ELR (cell line): ENCODE measurements at places on chromosomes 11 and 22.

- DNase-seq = peak; percentile 76
Observed at GRCh38 chr11:123187665-123188507, 7.2 kb downstream of the CLMP start.

DNA sequence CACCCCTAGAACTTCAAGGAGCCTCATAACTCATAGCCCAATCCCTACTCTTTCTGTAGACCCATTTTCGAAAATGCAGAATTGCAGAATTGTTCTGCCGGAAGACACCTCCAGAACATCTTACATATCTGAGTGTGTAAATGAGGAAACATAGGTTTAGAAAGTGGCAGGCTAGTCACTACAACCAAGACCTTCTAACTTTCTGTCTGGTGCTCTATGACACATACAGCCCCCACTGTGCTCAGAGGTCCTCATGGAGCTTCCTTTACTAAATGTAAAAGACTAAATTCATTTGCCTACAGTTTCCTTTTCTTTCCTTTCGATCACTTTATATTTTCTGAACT is 132.1 kb upstream of the DDI1 start:
- no peak for DNase-seq

DNA sequence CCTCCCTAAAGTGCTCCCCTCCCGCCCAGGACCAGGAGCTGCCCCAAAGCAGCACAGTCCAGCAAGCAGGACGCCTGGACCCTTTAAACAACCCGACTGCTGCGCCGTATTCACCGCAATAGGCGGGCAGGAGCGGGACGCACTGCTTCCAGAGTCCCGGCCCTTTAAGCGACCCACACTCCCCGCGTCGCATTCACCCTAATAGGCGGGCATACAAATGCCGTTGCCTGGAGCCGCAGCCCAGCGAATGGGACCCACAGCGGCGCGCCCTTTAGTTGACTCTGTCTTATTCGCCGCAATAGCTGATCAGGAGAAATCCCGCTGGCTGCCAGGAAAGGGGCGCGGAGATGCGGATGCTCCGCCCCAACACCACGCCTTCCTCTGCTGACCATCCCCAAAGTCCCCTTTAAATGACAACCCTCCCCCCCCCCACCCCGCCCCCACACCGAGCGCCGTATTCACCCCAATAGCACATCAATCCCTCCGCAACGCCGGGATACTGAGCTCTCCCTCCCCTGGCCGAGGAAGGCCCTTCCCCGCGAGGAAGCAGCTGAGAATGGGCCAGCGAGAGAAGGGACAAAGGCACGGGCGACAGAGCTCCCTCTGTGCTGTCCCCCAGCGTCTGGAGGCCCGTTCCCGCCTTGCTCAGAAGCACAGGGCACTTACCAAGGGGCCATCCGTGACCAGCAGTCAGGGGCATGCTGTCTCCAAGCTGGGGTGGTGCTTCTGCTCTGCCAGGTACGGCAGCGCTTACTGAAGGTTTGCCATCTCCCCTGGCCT is 4.7 kb downstream of the OSBPL5 start:
- DNase-seq = peak; percentile 93

- peak; percentile 28 for DNase-seq
Observed at GRCh38 chr11:1453611-1454034, 33.0 kb downstream of the MOB2 start.

- no peak for DNase-seq
Observed at GRCh38 chr11:34300026-34300925, 57.5 kb downstream of the ABTB2 start.

GRCh38 chr11:22703040-22703439 is 36.6 kb downstream of the GAS2 start:
- DNase-seq = peak; percentile 80

- peak; percentile 46 for DNase-seq
Observed at GRCh38 chr22:27420817-27421361, 380.7 kb downstream of the MN1 start.

- peak; percentile 66 for DNase-seq
Observed at GRCh38 chr22:32745251-32745995, 56.1 kb upstream of the TIMP3 start.

- DNase-seq = no peak
Observed at GRCh38 chr11:134489728-134490127, 77.7 kb upstream of the B3GAT1 start.

DNA sequence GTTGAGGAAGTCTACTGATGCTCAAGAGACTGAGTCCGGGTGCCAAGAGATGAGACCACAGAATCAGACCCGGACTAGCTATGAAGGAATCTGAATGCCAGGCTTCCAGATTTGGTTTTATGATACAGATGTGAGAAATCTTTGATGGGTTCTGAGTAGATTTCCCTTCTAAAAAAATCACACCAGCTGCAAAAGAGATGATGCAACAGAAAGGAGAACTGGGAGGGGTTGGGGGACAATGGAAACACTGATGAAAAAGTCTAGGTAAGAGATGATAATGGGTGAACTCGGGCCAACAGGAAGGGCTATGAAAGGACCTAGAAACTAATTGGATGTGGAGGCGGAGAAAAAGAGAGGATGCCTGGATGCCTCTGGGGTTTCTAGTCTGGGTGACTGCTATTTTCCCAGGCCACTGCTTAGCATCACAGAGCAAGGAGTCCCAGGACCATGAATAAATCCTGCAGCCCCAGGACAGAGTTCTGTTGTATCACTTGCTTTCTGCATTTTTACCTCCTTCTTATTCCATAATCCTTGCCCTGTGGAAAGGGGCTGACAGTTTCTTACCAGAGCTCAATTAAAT is 115.4 kb upstream of the SEZ6L start:
- DNase-seq = no peak

GRCh38 chr11:47348859-47349258 is 3.6 kb downstream of the MYBPC3 start:
- peak; percentile 58 for DNase-seq

- peak; percentile 10 for DNase-seq
Observed at GRCh38 chr11:130606178-130606577, 157.7 kb downstream of the ADAMTS15 start.

DNA sequence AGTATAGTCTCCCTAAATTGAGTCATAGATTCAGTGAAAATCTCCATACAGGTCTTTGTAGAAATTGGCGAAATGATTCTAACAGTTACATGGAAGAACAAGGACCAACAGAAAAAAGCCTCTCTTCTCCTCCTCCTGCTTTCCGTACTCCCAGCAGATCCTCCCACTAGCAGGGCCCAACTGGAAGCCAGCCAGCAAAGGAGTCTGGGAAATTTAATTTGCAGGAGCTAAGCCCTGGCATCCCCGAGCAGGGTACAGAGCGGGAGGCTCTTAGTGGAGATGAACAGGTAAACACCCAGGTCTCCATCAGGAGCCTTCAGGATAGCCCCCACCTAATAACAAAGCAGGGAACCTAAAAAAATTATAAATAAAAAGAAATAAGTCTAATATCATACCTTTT is 1473.8 kb downstream of the TBC1D22A start:
- no peak for DNase-seq

DNA sequence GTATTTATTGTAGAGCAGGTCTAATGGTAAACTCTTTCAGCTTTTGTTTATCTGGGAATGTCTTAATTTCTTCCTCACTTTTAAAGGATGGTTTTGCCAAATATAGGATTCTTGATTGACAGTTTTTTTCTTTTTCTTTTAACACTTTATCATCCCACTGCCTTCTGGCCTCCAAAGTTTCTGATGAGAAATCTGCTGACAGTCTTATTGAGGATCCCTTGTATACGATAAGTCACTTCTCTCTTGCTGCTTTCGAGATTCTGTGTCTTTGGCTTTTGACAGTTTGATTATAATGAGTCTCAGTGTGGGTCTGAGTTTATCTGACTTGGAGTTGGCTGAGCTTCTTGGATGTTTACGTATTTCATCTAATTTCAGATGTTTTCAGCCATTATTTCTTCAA is 6.7 kb upstream of the TSKU start:
- no peak for DNase-seq

GRCh38 chr11:64286801-64287159 is 1.1 kb downstream of the GPR137 start:
- DNase-seq = no peak

DNA sequence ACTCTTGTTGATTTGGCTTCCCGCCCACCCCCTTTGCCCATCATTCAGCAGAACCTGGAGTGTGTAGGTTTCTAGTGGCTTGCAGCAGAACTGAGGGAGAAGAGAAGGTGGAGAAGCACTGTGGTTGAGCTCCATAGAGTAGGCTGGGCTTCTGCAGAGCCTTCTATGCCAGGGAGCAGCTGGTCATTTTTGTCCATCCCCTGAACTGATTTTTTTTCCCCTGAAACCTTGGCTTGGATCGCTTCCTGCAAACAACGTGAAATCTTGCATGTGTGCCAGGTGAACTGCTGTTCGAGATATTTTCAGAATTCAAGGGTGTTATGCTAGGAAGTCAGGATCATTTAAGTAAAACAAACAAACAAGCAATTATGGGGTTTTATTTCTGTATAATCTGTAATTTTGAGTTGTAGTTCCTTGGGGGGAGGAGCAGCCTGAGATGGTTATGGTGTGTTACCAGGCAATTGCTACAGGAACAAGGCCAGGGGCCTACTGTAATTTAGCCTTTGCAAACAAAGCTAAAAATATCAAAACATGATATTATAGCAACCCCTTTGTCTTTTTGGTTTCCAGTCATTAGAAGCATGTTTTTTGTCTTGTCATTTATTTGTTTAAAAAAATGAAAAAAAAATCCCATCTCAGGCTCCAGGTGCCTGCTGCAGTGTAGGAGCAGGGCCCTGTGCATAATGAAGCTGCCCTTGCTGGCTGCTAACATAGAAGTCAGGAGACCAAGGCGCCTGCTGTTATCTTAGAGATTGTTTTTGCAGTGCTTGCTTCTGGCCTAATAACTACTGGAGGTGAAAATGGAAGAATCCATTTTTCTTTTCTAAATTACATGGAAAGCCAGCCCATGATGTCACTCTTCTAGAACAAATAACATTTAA is 152.4 kb upstream of the TTC12 start:
- no peak for DNase-seq

GRCh38 chr11:1017269-1018005 is 19.1 kb downstream of the MUC6 start:
- DNase-seq = peak; percentile 9

GRCh38 chr11:108758458-108758857 is 93.6 kb downstream of the DDX10 start:
- DNase-seq = no peak

GRCh38 chr11:117449111-117449693 is 121.5 kb downstream of the CEP164 start:
- DNase-seq = peak; percentile 26

GRCh38 chr11:32440916-32441315 is 5.6 kb upstream of the WT1 start:
- DNase-seq = no peak

GRCh38 chr11:20937826-20938225 is 268.4 kb downstream of the NELL1 start:
- DNase-seq = no peak

GRCh38 chr11:11430431-11430830 is 77.4 kb upstream of the CSNK2A3 start:
- DNase-seq = no peak
